Lung microvascular endothelial cell (primary cell): ENCODE measurements at places on chromosomes 12 and 14. TPM values are rescaled to one million over a fixed set of nuclear protein-coding genes. Genes with fewer than 3 reads are reported as not detected.

DNA sequence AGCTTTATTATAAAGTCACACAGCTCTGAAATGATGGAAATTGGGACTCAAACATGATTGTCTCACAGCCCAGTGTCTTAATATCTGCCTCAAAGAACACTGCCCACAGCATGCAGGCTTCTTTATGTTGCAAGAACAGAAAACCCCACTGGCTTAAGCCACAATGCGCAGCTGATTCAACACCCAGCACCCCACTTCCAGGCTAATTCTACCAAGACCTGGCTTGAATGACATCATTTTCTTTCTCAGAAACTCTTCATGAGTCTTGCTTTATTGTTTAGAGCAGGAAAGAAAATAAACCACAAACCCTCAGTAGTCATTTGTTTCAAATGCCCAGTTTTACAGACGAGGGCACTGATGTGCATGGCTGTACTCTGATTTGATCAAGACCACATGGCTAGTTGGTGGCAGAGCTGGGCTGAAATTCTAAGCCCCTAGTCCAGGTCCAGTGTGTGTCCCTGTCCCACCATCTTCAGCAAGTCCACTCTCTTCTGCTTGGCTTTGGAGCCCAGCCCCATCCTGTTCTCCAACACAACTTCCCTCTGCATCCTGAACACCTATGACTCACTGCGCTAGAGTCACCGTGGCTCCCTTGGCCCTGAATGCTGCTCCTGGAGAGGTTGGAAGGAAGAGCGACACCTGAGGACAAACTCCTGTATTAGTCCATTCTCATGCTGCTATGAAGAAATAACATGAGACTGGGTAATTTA lies 50.3 kb upstream of the SRSF5 start:
- DNase-seq, result peak; percentile 96

DNA sequence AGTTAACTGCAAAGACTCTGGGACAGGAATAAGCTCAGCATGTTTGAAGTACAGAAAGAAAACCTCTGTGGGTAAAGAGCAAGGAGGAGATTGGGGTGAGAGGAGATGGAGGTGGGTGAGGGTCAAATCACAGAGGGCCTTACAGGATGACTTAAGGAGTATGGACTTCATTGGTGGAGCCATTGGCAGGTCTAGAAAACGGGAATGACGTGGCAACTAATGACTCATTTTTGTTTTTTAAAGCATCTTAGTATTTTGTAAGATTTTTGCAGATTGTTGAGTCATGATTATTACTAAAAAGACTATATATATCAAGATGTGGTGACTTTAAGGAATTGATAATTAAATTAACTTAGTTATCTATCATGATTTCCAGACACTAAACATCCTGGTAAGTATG lies 18.5 kb downstream of the UTP20 start:
- DNase-seq, result peak; percentile 57

DNA sequence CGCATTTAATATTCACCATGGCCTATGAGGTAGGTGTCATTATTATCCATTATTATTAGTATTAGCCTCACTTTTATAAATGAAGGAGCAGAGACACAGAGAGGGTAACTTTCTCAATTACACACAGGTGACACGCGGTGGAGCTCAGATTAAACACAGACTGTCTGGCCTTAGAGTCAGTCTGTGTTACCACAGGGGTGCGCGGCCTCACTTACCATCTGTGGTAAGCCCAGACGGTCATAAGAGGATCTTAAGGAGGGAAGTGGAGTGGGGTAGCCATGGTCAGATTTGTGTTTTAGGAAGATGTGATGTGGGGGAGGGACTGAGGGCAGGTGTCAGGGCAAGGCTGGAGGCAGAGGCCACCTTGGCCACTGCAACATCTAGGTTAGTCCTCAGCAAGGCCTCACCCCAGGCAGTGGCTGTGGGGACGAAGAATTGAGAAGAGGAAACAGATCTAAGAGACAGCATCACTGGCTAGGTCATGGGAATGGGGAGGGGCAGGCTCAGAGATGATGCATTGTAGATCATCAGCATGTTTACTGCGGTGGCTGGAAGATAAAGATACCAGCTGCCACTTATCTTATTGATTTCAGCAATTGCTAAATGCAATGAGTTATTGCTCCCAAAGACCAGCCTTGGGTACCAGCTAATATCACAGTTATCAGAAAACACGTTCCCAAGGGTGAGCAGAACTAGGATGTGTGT lies 67.1 kb downstream of the SERPINA3 start:
- no peak for DNase-seq

GRCh38 chr14:105919458-105920150 lies 393.2 kb downstream of the TMEM121 start:
- no peak for DNase-seq

- DNase-seq, result no peak
These were observed 25.6 kb upstream of the CCDC60 start for GRCh38 chr12:119308708-119309456.

Gene CCDC175
- total RNA-seq, result not detected in 2 replicates
